ENCODE measurements at places on chromosomes 1 and 21.

- DNase-seq, result no peak
Measured at GRCh38 chr1:24890887-24891286, 39.2 kb downstream of the RUNX3 start.

DNA sequence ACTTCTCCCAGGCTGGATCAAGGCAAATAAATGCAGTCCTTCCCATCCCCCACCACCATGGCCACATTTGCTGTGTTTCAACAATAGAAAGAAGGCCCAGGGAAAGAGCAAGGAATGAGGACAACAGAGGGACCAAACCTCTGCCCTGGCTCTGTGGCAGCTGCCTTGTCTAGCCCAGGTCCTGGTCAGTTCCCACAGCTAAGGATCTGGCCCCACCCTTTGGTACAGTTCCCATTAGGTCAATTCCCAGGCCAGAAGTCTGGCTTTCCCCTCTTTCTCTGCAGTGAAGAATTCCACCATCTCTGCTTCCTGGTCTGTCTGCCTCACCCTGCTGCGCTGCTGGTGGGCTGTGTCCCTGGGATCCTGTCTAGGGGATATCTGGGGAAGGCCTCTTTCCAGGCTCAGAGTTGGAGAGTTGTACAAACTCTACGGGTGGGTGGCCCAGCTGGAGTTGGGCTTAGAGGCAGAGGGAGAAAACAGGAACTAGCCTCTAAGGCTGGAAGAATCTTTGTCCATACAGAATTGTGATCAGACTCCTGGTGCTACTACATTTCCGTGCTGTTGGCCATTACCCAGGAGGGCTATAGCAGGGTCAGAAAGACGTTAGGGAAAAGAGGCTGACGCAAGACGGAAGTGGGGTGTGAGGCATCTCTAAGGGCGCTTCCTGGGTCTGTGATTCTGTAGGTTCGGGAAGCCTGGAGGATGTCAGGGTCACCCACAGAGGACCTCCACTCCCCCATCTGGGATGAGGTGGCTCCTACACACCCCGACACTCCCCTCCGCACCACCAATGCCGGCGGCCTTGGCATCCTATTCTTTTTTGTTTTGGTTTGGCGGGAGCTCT lies 953 bp upstream of the NDUFS2 start:
- no peak for DNase-seq

DNA sequence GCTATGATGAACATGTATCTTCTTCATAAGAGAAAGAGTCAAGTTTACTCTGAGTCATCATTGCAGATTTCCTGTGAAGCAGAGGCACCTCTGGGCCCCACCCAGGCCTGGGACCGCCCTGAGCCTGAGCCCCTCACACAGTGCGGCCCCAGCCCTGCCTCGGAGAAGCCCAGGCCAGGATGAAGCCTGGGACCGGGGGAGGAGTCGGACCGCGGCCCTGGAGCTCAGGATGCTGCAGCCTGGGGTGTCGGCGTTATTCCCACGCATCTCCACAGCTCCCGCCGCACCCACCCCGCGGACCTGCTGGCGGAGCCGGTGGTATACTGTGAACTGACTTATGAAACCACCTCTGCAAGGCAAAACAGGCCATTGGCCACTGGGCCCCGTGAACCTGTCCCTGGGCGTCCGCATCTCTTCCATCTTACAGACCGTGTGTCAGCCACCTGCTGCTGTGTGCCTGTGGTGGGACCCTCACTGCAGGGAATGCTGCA lies 2.4 kb upstream of the COL6A1 start:
- DNase-seq, result no peak

GRCh38 chr1:59360170-59360569 lies 63.3 kb downstream of the FGGY start:
- DNase-seq, result no peak

DNA sequence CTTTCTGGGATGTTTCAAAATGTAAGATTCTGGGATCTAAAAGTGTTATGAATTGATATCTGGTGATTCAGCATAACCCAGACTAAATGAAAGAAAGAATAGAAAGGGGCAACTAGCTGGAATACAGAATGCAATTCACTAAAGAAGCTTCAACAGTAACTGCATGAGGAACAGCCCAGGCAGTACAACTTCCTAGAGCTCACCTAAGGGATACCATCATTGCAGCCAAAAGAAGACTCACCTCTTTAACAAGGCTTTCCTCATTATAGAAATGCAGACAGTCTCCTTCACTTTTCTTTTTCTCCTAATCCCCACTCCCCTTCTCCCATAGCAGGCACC lies 6.3 kb downstream of the RGS5 start:
- no peak for DNase-seq

- DNase-seq, result no peak
Measured at GRCh38 chr1:188466539-188466938, 1637.8 kb downstream of the PLA2G4A start.

DNA sequence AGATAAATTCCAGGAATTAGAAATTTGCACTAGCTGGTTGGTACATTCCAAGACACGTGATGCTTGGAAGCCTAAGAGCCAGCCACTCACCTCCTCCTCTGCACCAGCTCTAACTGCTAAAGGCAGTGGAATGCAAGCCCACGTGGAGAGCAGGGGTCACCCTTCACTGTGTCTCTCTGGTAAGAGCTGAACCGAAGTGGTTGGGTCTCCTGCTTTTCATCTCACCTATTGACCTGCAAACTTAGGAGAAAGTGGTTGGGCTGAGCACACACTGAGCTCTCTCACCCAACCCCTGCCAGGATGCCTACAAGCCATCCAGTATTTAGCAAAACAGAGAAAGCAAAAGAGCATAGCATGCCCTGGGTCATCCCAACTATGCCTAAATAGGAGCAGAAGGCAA lies 19.3 kb downstream of the HAO2 start:
- DNase-seq, result no peak

GRCh38 chr1:20139776-20140612 lies 871 bp downstream of the PLA2G2F start:
- no peak for DNase-seq

- no peak for DNase-seq
Measured at GRCh38 chr1:27884006-27884954, 11.9 kb downstream of the THEMIS2 start.

DNA sequence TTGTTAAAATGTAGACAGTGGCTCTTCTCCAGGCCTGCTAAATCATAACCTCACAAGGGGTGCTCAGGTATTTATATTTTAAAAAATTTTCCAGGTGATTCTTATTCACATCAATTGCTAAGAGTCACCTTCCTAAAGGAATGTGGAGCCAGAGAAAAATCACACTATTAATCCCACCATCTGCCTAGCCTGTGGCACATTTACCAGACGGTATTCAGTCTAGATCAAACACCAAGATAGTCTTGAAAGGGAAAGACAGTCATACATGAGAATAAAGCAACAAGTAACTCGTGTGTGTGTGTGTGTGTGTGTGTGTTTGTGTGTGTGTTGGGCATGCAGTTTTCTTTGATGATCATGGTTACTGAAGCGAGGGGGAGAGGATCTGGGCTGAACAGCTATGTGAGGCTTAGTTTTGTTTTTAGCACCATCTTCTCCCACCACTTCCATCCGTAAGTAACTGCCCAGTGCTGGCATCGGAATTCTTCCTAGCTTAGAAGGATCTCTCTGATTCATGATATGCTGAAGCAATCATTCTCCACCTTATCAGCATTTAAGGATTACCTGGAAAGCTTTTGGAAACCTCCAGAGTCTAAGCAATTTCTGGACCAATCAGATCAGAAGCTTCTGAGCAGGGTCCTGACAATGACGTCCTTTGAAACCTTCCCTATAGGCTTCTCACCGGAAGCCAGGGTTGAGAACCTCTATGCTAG lies 2.4 kb upstream of the DPT start:
- no peak for DNase-seq

GRCh38 chr1:220272841-220273090 lies 513 bp upstream of the RAB3GAP2 start:
- no peak for DNase-seq

GRCh38 chr1:1906185-1907097 lies 8.6 kb upstream of the CALML6 start:
- peak; percentile 34 for DNase-seq

DNA sequence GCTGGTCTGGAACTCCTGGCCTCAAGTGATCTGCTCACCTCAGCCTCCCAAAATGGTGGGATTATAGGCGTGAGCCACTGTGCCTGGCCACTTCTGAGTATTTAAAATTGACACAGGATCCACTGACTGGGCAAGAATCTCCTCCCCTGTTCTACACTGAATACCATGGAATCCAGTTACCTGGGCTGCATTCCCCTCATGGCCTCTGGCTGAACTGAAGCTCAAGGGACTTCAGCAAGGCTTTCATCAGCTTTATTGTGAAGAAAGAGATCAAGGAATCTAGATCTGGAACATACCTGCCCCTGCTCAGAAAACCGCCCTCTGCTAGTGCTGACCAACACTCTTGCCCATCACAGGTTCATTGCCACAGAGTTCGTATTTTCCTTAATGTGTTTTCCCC lies 20.5 kb downstream of the NCF2 start:
- no peak for DNase-seq

DNA sequence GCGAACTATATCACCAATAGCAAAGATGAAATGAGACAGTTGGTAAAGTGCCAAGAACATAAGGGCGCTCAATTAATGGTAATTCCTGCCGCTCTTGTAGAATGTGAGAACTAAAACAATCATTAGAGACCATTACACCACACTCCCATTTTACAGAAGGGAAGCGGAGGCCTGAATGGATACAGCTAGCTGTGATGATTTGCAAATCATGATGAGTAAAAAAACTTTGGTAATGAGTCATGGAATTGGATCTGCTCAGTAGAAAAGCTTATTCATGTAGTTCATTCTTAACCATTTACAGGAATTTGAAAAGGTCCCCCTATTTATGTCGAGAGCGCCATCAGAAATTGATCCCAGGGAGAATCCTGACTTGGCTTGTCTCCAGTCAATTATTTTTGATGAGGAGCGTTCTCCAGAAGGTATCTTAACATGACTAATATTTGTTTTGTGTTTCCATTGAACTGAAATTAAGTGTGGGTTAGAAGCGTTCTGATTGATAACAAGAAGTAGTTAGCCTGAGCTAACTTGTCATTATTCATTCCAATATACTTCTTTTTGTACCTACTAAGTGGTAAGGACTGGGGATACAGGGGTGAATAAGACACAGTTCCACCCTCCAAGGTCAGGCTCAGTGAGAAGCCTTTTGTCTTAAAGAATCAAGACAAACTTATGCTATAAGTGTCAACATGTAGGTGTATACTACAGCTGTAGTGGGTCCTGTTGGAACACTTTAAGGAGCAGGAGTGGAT lies 812 bp downstream of the TTC4 start:
- DNase-seq, result no peak

DNA sequence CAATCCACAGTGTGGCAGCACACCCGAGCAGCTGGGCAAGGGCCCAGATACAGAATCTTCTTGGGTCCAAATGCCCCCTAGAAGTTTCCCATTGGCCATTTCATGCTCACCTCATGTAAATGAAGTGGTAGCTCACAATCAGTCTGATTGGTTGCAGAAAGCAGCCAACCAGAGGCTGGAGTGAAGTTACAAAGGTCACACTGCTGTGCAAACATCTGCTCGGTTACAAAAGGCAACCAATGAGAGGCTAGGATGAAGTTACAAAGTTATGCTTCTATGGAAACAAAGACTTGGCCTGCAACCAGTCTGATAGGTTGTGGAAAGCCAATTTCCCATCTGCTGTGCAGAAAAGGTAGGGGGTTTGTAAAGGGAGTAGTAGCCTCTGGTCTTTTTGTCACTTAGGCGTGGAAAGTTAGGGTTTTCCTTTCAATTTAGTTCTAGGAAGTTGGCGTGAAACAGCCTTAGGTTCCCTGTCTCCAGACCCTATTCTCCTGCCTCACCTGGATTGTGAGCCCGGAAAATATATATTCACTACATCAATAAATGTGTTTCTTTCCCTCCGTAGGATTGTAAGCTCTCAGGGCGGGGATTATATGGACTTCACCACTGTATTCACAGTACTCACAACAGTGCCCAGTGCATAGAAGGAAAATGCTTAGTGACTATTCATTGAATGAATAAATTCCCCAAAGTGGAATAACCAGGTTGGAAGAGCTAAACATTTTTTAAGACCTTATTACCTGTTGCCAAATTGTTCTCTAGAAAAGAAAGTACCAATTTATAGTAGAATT lies 91.9 kb downstream of the URB2 start:
- no peak for DNase-seq

DNA sequence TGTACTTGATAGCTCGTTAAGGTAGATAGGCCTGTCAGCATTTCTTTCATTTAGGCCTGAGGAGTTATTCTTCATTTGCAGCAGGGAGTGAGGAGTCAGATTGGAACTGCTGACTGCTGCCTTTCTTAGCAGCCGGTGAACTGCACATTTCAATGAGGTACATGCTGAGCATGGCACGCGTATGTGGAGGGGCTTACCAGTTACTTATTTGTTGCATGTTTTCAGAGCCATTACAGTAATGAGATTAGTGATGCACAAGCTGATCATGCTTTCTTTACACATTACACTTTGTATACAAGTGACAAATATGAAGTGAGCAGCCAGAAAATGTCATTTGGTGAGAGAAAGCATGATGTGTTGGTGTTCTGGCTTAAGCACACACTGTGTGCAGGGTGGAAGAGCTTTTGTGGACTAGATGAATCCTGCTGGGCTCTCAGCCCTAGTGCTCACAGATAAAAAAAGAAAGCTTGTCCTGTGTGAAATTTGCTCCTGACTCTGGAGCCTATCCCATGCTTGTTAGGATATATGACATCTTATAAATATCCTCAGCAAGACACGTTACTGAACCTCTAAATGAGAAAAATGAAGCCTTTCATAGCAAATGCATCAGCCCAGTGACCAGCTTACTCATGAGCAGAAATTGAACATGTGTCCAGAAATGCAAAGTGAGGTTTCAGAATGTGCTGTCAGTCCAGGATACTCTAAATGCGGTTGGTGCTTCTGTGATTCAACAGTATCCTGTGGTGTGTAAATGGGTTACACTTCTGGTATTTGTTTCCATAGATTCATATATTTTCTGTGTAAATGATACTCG lies 574.7 kb upstream of the ADGRL2 start:
- no peak for DNase-seq

- DNase-seq, result no peak
Measured at GRCh38 chr1:52357397-52357796, 8.6 kb downstream of the CC2D1B start.

GRCh38 chr1:246199086-246199645 lies 307.9 kb downstream of the SMYD3 start:
- DNase-seq, result no peak

- no peak for DNase-seq
Measured at GRCh38 chr1:12717301-12717838, 1.5 kb downstream of the AADACL3 start.

DNA sequence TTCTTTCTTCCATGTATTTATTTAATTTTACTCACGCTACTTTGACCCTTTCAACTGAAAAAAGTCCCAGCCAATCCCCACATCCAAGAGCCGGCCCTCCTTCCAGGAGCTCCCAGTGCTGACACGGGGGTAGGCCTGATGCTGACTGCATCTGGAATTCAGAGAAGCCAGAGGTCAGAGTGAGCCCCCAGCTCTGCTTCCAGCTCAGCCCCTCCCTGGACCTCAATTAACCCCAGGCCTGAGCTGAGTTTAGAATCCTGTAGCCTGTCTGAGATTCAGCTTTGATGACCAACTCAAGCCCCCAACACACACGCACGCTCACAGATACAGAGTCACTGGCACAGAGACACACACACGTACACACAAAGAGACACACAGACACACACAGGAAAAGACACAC lies 247.9 kb downstream of the NPHP4 start:
- DNase-seq, result no peak
